AG04450 (cell line): ENCODE measurements at places on chromosomes 13 and 19.

- no peak for DNase-seq
Observed at GRCh38 chr13:109100705-109101304, 471.4 kb downstream of the MYO16 start.

- DNase-seq, result no peak
Observed at GRCh38 chr13:46751811-46752635, 44.9 kb downstream of the ESD start.

GRCh38 chr13:114080739-114081561 lies 51.5 kb downstream of the RASA3 start:
- DNase-seq, result no peak

DNA sequence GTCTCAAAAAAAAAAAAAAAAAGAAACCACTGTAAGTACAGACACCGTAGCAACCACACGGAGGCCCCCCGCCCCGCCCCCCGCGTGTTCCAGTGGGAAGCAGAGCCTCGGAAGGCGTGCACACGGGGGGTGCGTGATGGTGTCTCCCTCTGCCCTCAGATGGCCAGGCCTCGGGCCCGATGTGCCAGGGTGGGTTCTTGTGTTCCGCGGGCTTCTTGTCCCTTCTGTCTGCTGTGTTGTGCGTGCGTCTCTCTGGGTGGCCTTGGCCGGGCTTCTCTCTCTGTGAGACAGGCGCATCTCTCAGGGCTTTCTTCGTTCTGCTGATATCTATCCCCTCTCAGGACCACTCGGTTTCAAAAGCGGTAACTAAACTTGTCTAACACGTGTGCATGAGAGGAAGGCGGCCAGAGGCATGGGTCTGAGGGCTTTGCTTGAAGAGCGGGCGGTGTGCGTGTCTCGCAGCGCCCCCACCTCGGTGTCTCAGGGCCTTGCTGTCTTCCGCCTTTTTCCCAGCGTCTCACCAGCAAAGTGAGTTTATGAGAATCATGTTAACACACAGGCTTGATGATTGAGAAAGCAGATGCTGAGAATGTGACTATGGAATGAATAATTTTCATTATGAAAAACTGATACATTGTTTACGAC lies 12.6 kb downstream of the ATP11A start:
- DNase-seq, result no peak

DNA sequence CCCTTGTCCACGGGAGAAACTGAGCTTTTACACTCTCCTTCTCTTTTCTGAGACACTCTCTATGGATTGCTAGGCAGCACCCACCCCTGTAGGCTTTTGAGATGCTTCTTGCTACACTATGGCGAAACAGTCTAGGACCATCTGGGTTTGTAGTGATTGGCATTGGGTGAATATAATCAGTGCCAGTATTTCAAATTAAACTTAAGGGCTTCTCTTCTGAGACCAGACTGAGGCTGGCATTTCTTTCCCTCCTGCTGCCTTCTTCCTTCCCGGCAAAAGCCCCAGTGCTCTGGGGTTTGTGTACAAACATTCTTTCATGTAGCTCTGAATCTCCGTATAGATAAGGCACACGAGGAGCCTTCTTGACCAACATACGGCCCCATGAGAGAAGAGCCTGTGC lies 276.7 kb downstream of the SLC7A1 start:
- DNase-seq, result no peak

DNA sequence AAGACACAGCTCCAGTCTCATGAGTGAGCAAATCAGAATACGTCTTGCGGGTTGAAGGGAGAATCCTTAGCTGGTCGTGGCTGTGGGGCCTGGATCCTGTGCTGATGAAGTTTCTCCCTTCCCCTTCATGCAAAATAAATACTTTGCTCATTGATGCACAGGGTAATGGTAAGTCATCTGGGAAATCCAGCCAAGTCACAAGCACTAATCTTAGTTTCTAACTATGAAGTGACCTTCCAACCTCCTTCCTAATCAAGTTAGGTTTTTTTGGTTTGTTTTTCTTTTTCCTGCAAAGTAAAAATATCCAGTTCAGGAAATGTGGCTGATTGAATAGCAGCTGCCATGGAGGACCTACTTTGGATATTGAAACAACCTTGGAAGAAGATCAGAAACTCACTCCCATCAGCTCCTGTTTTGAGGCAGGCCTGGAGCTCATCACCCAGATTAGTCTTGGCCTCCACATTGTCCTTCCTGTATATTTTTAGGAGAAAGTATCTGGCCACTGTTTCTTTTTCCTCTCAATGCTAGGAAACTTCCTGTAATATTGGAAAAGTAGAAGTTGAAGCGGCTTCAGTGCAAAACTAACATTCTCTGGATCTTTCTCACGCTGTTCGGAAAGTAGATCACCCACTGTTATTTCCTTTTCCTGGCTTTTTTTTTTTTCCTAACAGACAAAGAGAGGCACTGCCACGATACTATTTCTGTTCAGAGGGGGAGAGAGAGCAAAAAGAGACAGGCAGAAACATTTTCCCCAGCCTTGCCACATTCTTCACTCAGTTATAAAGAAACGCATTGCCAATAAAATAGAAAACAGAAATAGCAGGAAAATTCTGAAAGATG lies 12.3 kb upstream of the ARL11 start:
- no peak for DNase-seq

- DNase-seq, result no peak
Observed at GRCh38 chr19:45569619-45570421, 14.8 kb downstream of the OPA3 start.
